ENCODE measurements at places on chromosomes 13 and 19.

GRCh38 chr19:43776286-43776685 lies 4.5 kb downstream of the KCNN4 start:
- DNase-seq = no peak

DNA sequence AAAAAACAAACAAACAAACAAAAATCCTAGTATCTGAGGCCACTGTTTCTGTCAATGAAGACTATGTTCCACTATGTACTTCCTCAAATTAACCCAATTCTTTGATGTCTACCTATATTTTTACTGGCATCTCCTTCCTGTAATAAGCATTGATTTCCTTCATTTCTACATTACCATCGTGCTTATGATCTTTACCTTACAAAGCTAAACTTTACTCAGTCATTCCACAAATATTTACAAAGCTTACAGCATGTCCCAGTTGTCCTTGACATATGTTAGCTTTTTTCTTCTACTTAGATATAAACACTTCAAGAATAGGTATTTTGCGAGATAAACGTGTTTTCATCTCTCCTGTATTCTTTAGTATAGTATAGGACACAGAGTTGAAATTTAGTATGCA lies 1090.9 kb downstream of the PCDH9 start:
- no peak for DNase-seq

DNA sequence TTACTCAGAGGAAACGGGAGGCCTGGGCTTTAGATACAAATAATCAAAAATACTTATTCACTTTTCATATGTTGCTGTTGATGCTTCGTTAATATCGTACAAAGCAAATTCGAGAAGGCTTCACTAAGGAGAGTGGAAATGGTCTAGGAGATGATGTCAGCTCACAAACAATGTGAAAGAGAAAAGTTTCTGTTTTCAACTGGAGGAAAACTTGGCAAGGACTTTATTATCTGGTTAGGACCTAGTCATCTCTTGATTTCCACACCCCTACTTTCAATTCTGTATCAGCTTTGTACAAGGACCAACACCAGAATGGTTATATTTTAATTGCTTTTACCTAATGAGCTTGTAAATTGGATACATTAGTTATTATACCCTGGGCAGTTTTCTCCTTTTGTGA lies 88.0 kb downstream of the SLC10A2 start:
- DNase-seq = no peak

GRCh38 chr13:112781287-112781686 lies 91.4 kb downstream of the ATP11A start:
- no peak for DNase-seq

DNA sequence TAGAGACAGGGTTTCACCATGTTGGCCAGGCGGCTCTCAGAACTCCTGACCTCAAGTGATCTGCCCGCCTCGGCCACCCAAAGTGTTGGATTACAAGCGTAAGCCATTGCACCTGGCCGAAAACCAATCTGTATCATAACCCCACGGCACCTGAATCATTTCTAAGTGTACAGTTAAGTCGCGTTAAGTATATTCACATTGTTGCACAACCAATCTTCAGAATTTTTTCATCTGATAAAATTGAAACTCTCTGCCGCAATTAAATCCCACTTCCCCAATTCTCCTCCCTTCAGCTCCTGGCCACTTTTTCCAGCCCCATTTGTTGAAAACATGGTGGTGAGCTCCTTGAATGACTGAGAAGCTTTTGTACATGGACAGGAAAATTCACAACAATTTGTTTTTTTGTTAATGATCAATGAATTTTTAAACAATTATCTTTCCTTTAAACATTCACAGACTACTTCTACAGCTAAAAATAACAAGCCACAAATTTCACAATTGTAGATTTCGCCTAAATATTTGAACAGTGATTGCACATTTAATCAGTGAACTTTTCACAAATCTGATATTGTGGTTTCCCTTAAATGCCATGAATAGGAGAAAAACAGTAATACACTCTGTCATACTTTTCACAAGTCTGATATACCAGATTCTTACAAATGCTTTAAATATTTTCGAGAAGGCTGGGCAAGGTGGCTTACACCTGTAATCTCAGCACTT lies 13.8 kb downstream of the FGF21 start:
- no peak for DNase-seq

Measured in GM13977 (cell line).